ENCODE measurements at places on chromosomes 6 and 20.

DNA sequence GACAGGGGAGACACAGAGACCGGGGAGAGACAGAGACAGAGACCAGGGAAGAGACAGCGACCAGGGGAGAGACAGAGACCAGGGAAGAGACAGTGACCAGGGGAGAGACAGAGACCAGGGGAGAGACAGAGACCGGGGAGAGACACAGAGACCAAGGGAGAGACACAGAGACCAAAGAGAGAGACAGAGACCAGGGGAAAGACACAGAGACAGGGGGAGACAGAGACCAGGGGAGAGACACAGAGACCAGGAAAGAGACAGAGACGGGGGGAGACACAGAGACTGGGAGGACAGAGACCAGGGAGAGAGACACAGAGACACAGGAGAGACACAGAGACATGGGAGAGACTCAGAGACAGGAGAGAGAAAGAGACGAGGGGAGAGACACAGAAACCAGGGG lies 43.9 kb downstream of the YTHDF1 start:
- DNase-seq: no peak

GRCh38 chr20:31485450-31486339 lies 10.6 kb downstream of the REM1 start:
- no peak for DNase-seq

DNA sequence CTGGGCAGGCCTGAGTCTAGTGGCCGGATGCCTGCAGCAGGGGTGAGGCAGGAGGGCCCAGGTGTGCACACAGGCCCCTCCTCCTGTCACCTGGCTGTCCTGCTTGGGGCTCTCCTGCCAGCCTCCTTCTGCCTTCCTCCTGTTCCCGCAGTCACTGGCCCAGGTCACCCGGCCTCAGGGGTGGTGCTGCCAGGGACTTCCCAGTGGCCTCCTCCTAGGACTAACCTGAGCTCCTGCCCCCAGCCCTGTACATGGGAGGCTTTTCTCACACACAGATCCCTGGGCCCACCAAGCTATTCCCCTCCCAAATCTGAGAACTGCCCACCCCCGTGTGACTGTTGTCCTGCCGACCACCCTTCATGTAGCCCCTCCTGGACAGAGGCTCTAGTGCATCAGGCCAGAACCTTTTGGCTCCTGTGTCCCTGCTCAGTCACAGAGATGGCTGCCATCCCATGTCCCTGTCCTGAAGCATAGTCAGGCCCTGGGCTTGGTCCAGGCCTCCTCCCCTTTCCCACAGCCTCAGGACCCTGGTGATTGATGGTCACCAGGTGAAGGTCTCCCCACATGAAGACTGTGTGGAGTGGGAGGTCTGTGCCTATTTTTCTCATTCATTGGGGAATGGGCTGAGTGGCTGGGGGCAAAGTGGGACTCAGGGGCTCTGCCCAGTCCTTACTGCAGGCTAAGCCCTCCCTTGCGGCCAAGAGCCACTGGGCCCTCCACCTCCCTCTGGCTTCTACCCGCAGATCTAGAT lies 1.1 kb upstream of the ULBP1 start:
- no peak for DNase-seq

- DNase-seq: no peak
Observed at GRCh38 chr6:151702851-151703658, 104.4 kb upstream of the ESR1 start.

GRCh38 chr6:87357479-87358196 lies 13.0 kb downstream of the C6orf163 start:
- no peak for DNase-seq

DNA sequence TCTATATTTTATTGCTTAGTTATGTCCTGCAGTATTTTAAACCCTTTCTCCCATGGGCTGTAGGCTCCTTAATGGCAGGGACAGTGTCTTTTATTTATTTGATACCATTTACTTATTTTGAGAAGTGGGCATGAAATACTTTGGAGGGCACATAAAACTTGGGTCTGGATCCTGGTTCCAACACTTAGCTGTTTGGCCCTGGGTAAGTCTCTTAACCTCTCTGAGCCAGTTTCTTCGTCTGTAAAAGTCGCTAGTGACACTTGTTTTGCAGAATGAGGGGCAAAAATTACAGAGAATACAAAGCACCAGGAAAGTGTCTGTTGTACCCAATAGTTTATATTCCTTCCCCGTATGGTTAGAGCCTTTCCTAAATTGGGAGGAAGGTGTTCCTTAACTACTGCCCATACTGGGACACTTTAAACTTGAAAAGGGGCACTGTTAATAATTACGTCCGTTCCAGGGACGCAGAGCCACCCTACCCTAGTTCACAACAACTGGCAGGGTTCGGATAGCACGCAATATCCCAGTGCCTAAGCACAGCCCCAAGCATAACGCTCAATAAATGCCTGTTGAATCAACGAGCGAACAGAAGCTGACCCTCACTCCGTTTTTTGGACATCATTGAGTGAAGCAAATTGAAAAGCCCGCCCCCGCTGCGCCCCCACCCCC lies 6.0 kb upstream of the ARMC12 start:
- DNase-seq: no peak

GRCh38 chr20:6265204-6265904 lies 142.5 kb upstream of the FERMT1 start:
- DNase-seq: no peak

DNA sequence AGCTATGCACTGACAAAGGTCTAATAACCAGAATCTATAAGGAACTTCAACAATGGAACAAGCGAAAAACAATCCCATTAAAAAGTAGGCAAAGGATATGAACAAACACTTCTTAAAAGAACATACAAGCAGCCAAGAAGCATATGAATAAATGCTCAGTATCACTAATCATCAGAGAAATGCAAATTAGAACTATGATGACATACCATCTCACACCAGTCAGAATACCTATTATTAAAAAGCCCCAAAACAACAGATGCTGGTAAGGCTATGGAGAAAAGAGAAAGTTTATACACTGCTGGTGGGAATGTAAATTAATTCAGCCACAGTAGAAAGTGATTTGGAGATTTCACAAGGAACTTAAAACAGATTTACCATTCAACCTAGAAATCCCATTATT lies 211.8 kb downstream of the EDN1 start:
- DNase-seq: no peak

DNA sequence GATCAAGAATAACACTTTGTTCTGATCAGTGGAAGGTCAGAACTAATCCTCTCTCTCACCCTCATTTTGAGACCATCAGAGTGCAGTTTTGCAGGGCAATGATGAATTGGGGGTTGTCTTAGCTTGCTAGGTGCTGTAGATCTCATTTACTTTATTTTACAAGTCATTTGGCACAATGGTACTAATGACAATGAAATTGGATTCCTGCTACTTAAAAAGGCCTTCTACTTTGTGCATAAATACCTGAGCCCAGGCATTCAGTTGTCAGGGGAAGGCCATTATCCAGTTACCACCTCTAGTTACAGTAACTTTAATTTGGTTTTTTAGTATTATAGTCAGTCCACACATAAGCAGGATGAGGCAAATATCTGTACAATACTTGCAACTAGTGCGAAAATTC lies 240.0 kb downstream of the HDGFL1 start:
- DNase-seq: no peak

All from GM18507 (cell line).